ENCODE measurements at places on chromosomes 11 and 22.

- DNase-seq, result no peak
Observed at GRCh38 chr11:2138431-2139122, 612 bp downstream of the IGF2 start.

DNA sequence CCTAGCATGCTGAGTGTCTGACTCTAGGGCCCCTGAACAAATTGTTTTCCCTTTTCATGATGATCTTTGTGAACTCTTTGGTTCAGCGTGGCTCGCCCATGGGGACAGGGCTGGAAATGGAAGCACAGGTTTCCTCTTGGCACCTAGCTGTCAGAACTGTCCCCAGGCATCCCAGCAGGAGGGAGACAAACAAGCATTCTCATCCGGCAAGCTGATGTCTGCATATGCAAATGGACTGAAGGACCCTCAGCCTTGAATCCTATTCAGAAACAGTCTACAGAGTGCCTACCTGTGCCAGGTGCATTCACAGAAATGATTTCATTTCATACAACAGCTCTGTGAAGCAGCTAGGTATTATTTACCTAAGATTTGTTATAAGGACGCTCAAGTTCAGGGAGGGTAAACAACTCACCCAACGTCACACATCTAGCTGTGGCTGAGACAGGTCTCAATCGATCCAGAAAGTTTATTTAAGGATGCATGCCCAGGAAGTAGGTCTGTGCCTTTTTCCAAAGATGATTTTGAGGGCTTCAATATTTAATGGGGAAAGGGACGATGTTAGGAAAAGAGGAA lies 176.4 kb downstream of the KIRREL3 start:
- DNase-seq, result no peak

- DNase-seq, result no peak
Observed at GRCh38 chr22:23179381-23180299, 669 bp upstream of the BCR start.

DNA sequence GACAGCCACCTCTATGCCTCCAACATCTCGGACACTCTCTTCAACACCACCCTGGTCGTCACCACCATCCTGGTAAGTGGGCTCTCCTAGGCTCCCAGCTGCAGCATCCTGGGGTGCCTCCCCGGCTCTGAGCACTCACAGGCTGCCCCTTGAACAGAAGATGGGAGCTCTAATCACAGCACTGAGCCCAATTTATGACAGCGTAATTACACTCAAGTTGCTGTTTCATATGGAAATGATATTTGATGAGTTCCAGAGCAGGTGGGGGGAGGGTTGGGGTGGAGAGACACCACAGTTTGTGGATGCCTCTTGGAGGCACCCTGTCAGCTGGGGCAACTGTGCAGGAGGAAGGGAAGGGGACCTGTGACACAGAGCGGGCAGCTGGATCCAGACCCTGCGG lies 125.3 kb upstream of the TBCEL start:
- no peak for DNase-seq

DNA sequence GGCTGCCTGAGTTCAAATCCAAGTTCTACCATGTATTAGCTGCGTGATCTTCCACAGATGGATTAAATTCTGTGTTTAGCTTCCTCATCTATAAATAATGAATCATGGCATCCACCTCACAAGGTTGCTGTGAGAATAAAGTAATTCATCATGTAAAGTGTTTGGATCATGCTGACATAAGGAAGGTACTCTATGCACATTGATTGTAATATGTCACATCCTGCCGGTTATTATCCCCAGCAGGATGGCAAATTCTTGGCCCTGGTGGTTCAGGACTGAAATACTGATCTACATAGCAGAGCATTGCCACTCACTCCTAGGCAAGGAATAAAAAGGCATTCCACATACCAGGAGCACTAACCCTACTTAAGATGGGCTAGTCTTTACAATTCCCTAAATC lies 40.8 kb downstream of the LGR4 start:
- no peak for DNase-seq

DNA sequence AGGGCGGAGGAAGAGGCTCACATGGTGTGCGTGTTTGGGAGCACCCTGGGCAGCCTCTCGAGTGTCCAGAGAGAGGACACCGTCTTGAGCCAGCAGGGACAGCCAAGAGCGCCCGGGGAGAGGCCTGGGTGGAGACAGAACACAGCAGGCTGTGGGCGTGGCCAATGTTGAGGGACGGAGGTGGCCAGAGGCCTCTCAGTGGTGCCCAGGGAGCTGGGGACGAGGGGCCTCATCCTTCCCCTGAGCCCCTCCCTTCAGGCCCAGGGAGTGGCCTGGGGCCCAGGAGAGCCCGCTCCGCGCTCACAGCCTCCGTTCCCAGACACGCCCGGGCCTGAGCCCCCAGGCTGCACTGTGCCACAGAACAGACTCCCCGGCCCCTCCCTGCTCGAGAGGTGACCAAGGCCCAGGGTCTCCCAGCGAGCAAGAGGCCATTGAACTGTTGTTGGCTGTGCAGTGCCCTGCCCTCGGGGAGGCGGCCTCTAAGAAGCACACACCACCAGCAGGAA lies 48.4 kb downstream of the CDKN1C start:
- DNase-seq, result no peak

GRCh38 chr22:29004647-29005371 lies 56.8 kb downstream of the C22orf31 start:
- no peak for DNase-seq

DNA sequence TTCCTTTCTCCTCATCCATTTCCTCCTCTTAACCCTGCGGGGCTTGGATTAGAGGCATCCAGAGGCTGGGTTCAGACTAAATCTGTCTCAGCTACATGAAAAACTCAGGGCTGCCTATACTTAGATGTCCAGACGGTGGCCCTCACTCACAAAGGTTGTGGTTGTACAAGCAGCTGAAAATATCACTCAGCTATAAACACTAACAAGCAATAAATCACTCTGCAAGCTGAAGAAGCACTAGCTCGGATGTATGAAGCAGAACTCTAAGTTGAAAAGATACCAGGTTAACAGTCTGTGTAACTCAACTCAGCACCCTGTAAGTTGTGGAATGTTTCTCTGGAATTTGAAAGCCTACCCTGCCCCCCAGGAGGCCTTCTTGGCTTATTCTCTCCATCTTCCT lies 82.9 kb downstream of the EXT2 start:
- DNase-seq, result no peak

GRCh38 chr11:13003736-13004493 lies 5.2 kb upstream of the RASSF10 start:
- DNase-seq, result no peak
